Astrocyte of the cerebellum (primary cell): ENCODE measurements at places on chromosomes 1 and 21.

GRCh38 chr1:157141212-157141855, 3.1 kb upstream of the ETV3 start:
- no peak for DNase-seq

DNA sequence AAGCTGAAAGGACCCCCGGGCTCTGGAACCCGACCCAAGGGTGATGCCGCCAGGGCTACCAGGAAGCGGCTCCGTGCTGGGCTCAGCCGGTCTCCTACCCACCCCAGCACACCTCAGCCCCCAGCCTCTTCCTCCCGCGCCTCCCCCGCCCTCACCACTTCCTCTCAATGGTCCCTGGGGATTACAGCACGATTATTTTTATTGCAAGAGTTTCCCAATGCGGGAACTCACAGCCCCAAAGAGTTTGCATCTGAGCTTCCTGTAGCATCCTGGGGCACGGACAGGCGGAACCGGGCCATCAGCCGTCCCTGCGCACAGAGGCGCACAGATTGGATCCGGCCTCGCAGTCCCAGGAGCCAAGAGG, 8.7 kb upstream of the SLX9 start:
- DNase-seq = no peak

DNA sequence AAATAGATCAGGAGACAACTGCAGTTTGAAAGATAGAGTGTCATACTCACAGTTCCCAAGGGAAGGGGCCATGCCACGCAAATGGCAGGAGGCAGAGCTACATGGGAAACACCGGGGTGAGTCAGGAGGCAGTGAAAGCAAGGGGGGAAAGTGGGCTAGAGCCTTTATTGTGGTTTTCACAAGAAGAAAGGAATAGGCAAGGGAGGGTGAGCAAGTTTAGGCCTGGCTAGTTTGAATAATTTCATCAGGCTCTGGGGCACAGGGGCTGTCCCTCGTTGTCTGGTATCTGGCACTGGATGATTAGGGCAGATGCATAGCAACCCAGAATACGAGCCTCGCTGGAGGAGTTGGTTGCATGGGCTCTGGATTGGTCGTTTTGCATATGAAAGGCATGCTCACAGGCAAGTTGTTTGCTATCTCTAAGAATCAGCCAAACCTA, 17.0 kb upstream of the ITLN2 start:
- DNase-seq = no peak

- no peak for DNase-seq
Observed at GRCh38 chr1:71074681-71075080, 6.2 kb downstream of the ZRANB2 start.

GRCh38 chr1:15706751-15707150, 22.6 kb downstream of the PLEKHM2 start:
- DNase-seq = no peak
